HFFc6 (cell line): ENCODE measurements at places on chromosomes 2 and 18. TPM values are rescaled to one million over a fixed set of nuclear protein-coding genes. Genes with fewer than 3 reads are reported as not detected.

- DNase-seq, result no peak
- H3K4me3 ChIP-seq, result no peak overlapping the region
- H3K27ac ChIP-seq, result no peak overlapping the region
- H3K36me3 ChIP-seq, result no peaks in the 10 kb centered on the region
These were observed 5.7 kb downstream of the PPP1R1C start for GRCh38 chr2:181991171-181991885.

DNA sequence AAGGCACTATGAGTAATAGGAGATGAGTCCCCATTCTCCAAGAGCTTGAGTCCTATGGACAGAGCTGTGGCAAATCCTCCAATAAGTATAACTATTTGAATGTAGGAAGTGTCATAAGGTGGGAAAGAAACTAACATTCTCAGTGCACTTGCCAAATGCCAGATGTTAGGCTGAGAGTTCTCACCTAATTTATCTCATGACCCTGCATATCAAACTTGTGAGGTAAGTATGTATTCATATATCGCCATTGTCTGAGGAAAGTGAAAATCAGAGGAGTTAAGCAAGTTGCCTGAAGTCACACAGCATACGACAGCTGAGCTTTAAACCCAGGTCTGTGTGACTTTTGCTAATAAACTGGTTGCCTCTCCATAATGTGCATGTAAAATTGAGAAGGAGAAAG lies 169.5 kb downstream of the TTC32 start:
- no peak for DNase-seq
- no peak overlapping the region for H3K4me3 ChIP-seq
- H3K4me1 ChIP-seq, result peaks cover 17% of the 10 kb centered on the region

GRCh38 chr2:62313449-62314227 lies 117.7 kb downstream of the B3GNT2 start:
- no peaks in the 10 kb centered on the region for H3K36me3 ChIP-seq
- peaks cover 9% of the 10 kb centered on the region; the same call in 1 of the 2 replicates for H3K4me1 ChIP-seq
- no peak overlapping the region for H3K27ac ChIP-seq
- peaks cover 3% of the 10 kb centered on the region for H3K27me3 ChIP-seq

GRCh38 chr2:151265991-151266390 lies 4.3 kb upstream of the RBM43 start:
- no peak overlapping the region for H3K27ac ChIP-seq
- H3K27me3 ChIP-seq, result no peaks in the 10 kb centered on the region; the same call in 1 of the 2 replicates
- no peak for DNase-seq
- H3K36me3 ChIP-seq, result peaks cover 14% of the 10 kb centered on the region; the same call in 1 of the 2 replicates

DNA sequence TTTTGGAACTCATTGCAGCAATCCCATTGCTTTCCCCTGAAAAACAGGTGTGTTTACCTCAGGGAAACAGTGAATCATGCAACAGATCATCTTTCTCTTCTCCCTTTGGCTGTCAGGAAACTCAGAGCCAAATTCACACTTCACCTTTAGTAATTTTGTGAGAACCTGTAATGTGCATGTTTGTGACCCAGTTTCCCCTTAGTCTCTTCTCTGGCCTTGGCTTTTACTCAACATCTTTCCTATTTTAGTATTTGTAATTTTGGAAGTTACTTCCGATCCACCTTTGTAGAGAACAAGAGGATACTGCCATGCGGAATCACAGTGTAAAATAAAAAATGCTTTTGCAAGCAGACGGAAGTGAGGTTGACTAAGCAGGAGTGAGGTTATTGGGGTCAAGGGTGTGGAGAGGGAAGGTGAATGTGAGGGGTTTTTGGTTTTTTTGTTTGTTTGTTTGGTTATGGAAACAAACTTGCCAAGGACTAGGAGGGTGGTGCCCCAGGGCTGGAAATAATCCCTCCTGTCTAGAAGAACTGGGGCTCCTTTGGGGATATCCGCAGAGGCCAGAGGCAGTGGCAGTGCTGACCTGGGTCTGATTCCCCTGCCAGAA lies 14.0 kb downstream of the ASPRV1 start:
- H3K27ac ChIP-seq, result no peak overlapping the region
- peaks cover 4% of the 10 kb centered on the region; the same call in 1 of the 2 replicates for H3K27me3 ChIP-seq
- H3K36me3 ChIP-seq, result peaks cover 5% of the 10 kb centered on the region
- DNase-seq, result no peak

DNA sequence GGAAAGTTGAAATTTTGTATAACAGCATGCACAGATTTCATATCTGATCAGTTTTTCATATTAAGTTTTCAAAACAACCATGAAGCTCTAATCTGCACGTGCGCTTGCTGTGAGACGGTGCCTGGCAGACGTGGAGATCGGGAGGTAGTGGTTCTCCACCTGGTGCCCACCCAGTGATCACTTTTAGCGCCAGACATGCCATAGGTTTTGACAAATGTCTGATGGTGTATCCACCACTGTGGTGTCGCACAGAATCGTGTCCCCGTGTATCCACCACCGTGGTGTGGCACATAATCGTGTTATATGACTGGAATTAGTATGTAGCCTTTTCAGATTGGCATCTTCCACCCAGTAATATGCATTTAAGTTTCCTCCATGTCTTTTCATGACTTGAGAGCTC lies 40.9 kb upstream of the KCNG2 start:
- DNase-seq, result no peak
- peaks cover 12% of the 10 kb centered on the region for H3K36me3 ChIP-seq
- no peaks in the 10 kb centered on the region for H3K4me1 ChIP-seq
- H3K27me3 ChIP-seq, result no peaks in the 10 kb centered on the region; the same call in 1 of the 2 replicates
- H3K4me3 ChIP-seq, result no peak overlapping the region
- no peak overlapping the region for H3K27ac ChIP-seq

GRCh38 chr2:209593930-209594329 lies 170.1 kb downstream of the MAP2 start:
- no peak overlapping the region for H3K27ac ChIP-seq
- DNase-seq, result no peak
- H3K27me3 ChIP-seq, result no peaks in the 10 kb centered on the region
- H3K4me3 ChIP-seq, result no peak overlapping the region

- peaks cover 16% of the 10 kb centered on the region for H3K36me3 ChIP-seq
- no peak for DNase-seq
- H3K4me3 ChIP-seq, result no peak overlapping the region
- H3K27ac ChIP-seq, result no peak overlapping the region
- H3K4me1 ChIP-seq, result peaks cover 5% of the 10 kb centered on the region
These were observed 57.4 kb upstream of the B3GNT7 start for GRCh38 chr2:231337807-231338759.

GRCh38 chr2:31137211-31138036 lies 816 bp downstream of the GALNT14 start:
- H3K4me3 ChIP-seq, result no peak overlapping the region; the same call in 1 of the 2 replicates
- no peaks in the 10 kb centered on the region for H3K36me3 ChIP-seq
- no peaks in the 10 kb centered on the region for H3K4me1 ChIP-seq
- H3K27ac ChIP-seq, result no peak overlapping the region

- peaks cover 71% of the 10 kb centered on the region for H3K4me1 ChIP-seq
- H3K4me3 ChIP-seq, result no peak overlapping the region
- peak overlapping the region; percentile 62 for H3K27ac ChIP-seq
- H3K36me3 ChIP-seq, result peaks cover 21% of the 10 kb centered on the region
- H3K27me3 ChIP-seq, result peaks cover 5% of the 10 kb centered on the region
These were observed 194.1 kb downstream of the CTIF start for GRCh38 chr18:48732767-48733424.

DNA sequence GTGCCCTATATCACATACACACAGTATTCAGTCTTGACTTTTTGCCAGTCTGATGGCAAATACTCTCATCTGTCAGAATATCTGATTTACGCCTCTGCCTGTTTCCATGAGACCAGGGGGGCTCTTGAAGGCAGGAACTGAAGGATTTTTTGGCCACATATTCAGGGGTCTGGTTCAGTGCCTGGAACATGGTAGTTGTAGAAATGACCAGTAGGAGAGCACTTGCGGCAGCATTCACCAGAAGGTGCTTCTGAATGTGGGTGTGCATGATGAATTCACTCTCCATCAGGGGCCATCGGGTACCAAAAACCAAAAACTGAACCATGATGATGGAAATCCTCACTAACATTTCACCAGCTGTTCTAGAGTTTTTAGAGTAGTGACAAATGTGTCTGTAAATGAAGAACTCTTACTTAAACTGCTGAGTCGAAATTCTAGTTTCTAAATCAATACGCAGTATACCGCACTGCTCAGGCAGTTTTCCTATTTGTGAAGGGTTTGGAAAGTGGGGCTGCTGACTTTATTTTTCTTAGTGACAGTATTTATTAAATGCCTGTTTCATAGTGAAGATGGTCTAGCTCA lies 54.6 kb downstream of the MERTK start:
- no peak overlapping the region for H3K4me3 ChIP-seq
- H3K4me1 ChIP-seq, result no peaks in the 10 kb centered on the region
- H3K27me3 ChIP-seq, result peaks cover 56% of the 10 kb centered on the region
- no peaks in the 10 kb centered on the region for H3K36me3 ChIP-seq
- DNase-seq, result no peak

- DNase-seq, result no peak
- H3K27me3 ChIP-seq, result peaks cover 16% of the 10 kb centered on the region
- peaks cover 18% of the 10 kb centered on the region for H3K4me1 ChIP-seq
- H3K36me3 ChIP-seq, result no peaks in the 10 kb centered on the region
These were observed 3.8 kb upstream of the TOGARAM2 start for GRCh38 chr2:28977176-28977875.

GRCh38 chr2:68302281-68302875 lies 17.4 kb downstream of the CNRIP1 start:
- H3K27ac ChIP-seq, result peak overlapping the region; percentile 34; the same call in 1 of the 2 replicates
- H3K4me3 ChIP-seq, result no peak overlapping the region
- H3K27me3 ChIP-seq, result no peaks in the 10 kb centered on the region; the same call in 1 of the 2 replicates
- no peaks in the 10 kb centered on the region for H3K36me3 ChIP-seq
- DNase-seq, result peak; percentile 12
- peaks cover 15% of the 10 kb centered on the region for H3K4me1 ChIP-seq

DNA sequence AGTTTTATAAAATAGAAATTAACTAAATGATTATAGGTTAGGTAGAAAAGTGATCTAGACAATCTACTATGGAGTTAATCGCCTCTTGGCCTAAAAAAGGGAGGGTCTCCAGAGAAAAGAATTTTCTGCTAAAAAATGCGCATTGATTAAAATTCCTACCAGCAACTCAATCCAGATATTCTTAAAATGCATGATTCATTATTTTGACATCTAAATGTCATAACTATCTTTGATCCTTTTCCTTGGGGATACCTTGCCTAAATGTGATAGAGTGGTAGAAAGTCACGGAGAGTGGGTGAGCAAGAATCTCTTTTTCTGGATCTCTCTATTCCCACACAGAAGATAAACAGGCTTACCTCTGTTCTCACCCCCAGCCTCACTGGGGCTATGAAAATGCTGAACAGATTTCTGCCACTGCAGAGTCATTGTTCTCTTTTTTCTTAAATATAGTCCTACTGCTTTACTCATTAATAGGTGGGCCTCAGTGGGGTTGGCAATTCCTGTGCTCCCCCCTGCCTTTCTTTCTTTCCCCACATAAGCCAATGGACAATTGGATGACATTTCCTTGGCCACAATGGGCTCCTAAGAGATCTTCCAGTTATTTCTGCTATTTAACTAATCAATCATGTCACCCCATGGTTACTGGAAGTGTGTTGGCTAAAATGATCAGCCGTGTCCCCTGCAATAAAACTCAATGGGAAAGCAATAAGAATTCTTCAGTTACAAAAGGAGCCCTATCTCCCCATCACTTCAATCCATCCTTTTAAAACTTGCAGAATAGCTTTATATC lies 5.8 kb upstream of the ASXL3 start:
- no peaks in the 10 kb centered on the region for H3K4me1 ChIP-seq
- DNase-seq, result no peak
- no peaks in the 10 kb centered on the region; the same call in 1 of the 2 replicates for H3K36me3 ChIP-seq
- H3K27ac ChIP-seq, result no peak overlapping the region
- no peak overlapping the region for H3K4me3 ChIP-seq

DNA sequence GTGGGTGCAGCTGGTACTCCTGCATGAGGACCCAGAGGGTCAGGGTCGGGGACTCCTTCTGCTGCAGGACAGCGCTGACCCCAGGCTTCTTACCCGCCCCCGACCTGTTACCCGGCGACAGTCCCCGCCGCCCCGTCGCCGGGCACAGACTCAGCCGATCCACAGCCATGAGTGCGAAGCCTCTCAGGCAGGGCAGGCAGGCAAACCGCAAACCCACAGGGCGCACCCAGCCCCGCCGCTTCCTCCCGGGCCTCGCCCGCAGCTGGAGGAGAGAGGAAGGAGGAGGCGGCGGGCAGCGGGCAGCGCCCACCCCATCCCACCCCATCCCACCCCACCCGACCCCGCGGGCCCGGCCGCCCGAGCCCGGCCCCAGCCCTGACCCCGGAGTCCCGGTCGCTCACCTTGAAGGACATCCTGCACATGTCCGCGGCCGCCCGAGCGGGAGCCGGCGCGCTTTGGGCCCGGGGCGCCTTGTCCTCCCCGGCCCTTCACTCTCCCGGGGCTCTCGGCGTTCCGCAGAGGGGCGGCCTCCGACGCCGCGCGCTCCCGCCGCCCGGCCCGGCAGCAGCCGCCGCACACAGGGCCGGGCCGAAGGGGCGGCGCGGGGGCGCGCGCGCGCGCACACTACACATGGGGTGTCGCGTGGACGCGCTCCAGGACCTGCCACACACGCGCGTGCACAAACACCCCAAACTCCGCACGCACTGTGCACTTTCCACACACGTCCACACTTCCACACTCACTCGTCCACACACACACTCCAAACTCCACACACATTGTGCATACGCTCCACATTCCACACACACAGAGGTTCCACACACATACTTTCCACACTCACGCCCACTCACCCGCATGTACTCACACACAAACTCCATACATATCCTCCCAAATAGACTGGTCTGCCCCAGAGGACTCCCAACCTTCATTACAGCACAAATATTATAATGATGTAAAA lies at the start of gene ANKRD29:
TSS of gene ANKRD29 (minus strand) at position 603 of the 955 bp plus-strand sequence. CDS start at position 422, 181 bp downstream.
- H3K27ac ChIP-seq, result no peak within 1 kb of the TSS; the same call in 1 of the 2 replicates
- H3K36me3 ChIP-seq, result peaks cover 4% of the 10 kb centered on the region; the same call in 1 of the 2 replicates
- H3K4me1 ChIP-seq, result peaks cover 24% of the 10 kb centered on the region

- H3K4me1 ChIP-seq, result peaks cover 44% of the 10 kb centered on the region
- H3K27ac ChIP-seq, result peak overlapping the region; percentile 93
- peak overlapping the region; percentile 73 for H3K4me3 ChIP-seq
- no peaks in the 10 kb centered on the region for H3K36me3 ChIP-seq
These were observed 114.4 kb upstream of the HAAO start for GRCh38 chr2:42906557-42907411.

- peaks cover 41% of the 10 kb centered on the region for H3K4me1 ChIP-seq
- no peak for DNase-seq
These were observed 4.0 kb downstream of the PDE1A start for GRCh38 chr2:182422864-182423263.

The TBR1 gene
- 0.05 TPM in 1 of 3 replicates, not detected in the others for total RNA-seq

The SCN7A gene
- 0.02 TPM in 1 of 3 replicates, not detected in the others for total RNA-seq

The GNAL gene
- total RNA-seq, result 0.20 TPM in 1 of 2 replicates, not detected in the other

The CHRNG gene
- not detected in 3 replicates for total RNA-seq

The WDR35 gene
- total RNA-seq, result 4.7 to 5.3 TPM (median 5.1 TPM) in 3 replicates

The CIAO1 gene
- total RNA-seq, result 57.2 to 72.3 TPM (median 66.1 TPM) in 3 replicates

The EVA1A gene
- total RNA-seq, result 61.7 to 83.8 TPM (median 66.6 TPM) in 3 replicates

The COL4A4 gene
- 0.07 TPM in 1 of 3 replicates, not detected in the others for total RNA-seq

The IHH gene
- total RNA-seq, result not detected in 2 replicates

The UGT1A8 gene
- not detected in 2 replicates for total RNA-seq

The IL37 gene
- not detected in 3 replicates for total RNA-seq
